Heart right ventricle (tissue), 16 donors: ENCODE measurements at places on chromosomes 3 and 15. TPM values are rescaled to one million over a fixed set of nuclear protein-coding genes. Genes with fewer than 3 reads are reported as not detected.

Gene STAB1
- total RNA-seq = 30.6 TPM

GRCh38 chr3:3589715-3590130 is 209.5 kb upstream of the LRRN1 start:
- no peak for DNase-seq
- H3K27ac ChIP-seq = no peak overlapping the region
- H3K27me3 ChIP-seq = no peaks in the 10 kb centered on the region
- H3K4me1 ChIP-seq = no peaks in the 10 kb centered on the region
- no peaks in the 10 kb centered on the region for H3K36me3 ChIP-seq

GRCh38 chr3:153161714-153162512 is at the start of gene RAP2B:
Gene RAP2B (plus strand): TSS chr3:153162226. CDS start chr3:153162694, 468 bp downstream.
- peak within 1 kb of the TSS; percentile 68 for H3K4me3 ChIP-seq
- H3K27ac ChIP-seq = peak within 1 kb of the TSS; percentile 91
- no peaks in the 10 kb centered on the region for H3K27me3 ChIP-seq
- no peaks in the 10 kb centered on the region for H3K36me3 ChIP-seq
- H3K4me1 ChIP-seq = peaks cover 24% of the 10 kb centered on the region
- peak; percentile 98 for DNase-seq

GRCh38 chr3:128383316-128384235 is 83.1 kb downstream of the DNAJB8 start:
- DNase-seq = peak; percentile 67
- H3K4me3 ChIP-seq = no peak overlapping the region
- H3K36me3 ChIP-seq = no peaks in the 10 kb centered on the region
- H3K27me3 ChIP-seq = no peaks in the 10 kb centered on the region
- H3K27ac ChIP-seq = no peak overlapping the region

DNA sequence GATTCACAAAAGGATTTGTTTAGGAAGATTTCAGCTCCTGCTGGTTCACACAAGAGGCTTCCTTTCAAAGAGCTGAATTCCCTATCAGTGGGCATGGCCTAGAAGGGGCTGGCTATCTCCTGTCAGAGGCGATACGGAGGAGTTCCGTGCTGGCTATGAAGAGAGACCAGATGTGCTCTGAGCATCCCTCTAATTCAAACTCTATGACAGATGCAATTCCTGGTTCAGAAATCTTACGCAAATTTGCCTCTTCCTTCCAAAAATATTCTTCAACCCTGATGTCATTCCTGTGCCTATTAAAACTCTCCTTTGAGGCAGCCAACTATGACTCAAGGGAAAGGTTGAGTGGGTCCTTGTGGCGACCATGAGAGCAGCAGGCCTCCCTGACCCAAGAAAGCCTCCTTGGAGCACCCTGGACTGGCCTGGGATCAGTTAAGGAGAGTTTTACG is 139.3 kb upstream of the HES1 start:
- peaks cover 12% of the 10 kb centered on the region for H3K4me1 ChIP-seq
- H3K27me3 ChIP-seq = no peaks in the 10 kb centered on the region
- H3K36me3 ChIP-seq = no peaks in the 10 kb centered on the region
- no peak overlapping the region for H3K4me3 ChIP-seq
- DNase-seq = no peak
- no peak overlapping the region for H3K27ac ChIP-seq

GRCh38 chr3:39291903-39292329 is 12.1 kb upstream of the CX3CR1 start:
- H3K27me3 ChIP-seq = no peaks in the 10 kb centered on the region
- H3K36me3 ChIP-seq = no peaks in the 10 kb centered on the region
- H3K4me3 ChIP-seq = no peak overlapping the region
- H3K27ac ChIP-seq = no peak overlapping the region
- DNase-seq = peak; percentile 62

- no peaks in the 10 kb centered on the region for H3K27me3 ChIP-seq
- peaks cover 32% of the 10 kb centered on the region for H3K36me3 ChIP-seq
- DNase-seq = no peak
- no peaks in the 10 kb centered on the region for H3K4me1 ChIP-seq
- no peak overlapping the region for H3K4me3 ChIP-seq
- no peak overlapping the region for H3K27ac ChIP-seq
Measured at GRCh38 chr3:155790272-155790925, 15.7 kb downstream of the C3orf33 start.

DNA sequence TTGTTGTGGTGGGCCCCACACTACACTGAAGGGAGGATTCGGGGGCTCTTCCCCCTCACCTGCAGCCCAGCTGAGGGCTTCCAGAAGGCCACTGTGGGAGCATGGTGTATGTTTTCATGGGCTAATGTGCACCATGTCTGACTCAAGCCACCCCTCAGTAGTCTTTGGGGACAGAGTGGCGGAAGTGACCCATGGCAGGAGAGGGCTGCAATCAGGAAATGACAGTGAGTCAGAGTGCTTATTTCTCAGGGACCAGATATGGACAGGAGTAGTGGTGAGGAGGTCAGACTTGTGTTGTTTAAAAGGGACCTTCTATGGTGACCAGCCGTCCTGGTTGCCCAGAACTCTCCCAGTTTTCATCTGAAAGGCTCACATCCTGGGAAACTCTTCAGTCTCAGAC is 32.8 kb upstream of the SLC9A9 start:
- H3K36me3 ChIP-seq = no peaks in the 10 kb centered on the region
- peaks cover 2% of the 10 kb centered on the region for H3K4me1 ChIP-seq

DNA sequence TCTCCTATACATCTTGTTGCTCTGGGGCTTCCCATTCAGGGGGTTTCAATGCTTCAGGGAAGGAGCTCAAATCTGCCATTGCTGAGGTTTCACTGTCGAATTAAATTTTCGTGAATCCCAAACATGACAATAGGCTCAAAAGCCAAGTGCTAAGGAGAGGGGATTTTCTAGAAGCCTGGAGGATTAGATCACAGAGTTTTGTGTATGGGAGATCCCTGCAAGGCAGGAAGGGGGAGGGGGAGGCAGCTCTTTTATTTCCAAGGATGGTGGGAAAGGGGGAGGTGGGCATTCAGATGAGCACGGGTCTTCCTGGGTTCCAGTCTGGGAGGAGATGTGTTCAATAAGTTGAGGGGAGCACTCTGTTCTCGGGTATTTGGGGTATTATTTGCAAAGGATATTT is 69.9 kb upstream of the DLG1 start:
- no peak overlapping the region for H3K27ac ChIP-seq
- no peak overlapping the region for H3K4me3 ChIP-seq
- no peaks in the 10 kb centered on the region for H3K27me3 ChIP-seq

DNA sequence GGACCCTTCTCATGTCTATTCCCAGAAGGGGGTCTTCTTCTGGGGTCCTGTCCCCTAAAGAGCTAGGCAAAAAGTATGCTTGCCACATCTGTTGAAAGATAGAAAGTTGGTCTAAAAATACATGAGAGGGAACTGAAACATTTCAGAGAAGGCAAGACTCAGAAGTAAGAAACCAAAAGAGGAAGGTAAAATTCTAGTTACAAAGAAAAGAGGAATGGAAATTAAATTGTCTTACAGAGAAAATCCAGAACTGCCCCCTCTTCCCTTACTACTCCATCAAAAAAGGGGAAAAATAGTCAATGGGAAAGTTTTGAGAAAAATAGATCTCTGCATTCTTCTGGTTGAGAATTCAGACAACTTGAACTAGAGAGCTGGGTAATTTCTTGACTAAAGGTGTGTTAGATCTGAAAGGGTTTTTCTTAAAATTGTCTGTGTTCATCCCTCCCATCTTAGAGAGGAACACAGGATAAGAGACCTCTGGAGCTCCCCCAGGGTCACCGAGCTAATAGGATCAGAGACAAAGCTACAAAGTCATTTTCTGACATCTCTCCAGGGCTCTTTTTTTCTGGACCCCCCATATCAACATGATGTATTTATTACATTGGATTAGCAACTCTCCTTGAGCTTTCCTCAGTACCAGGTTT is 32.3 kb upstream of the CCR2 start:
- peaks cover 2% of the 10 kb centered on the region for H3K27me3 ChIP-seq
- no peaks in the 10 kb centered on the region for H3K36me3 ChIP-seq
- no peak overlapping the region for H3K27ac ChIP-seq
- H3K4me3 ChIP-seq = no peak overlapping the region

- H3K4me3 ChIP-seq = no peak overlapping the region
- H3K4me1 ChIP-seq = no peaks in the 10 kb centered on the region
- H3K27me3 ChIP-seq = no peaks in the 10 kb centered on the region
- no peaks in the 10 kb centered on the region for H3K36me3 ChIP-seq
Measured at GRCh38 chr3:117526470-117527079, 817.0 kb downstream of the TUSC7 start.
